ENCODE measurements at places on chromosomes 4 and X. TPM values are rescaled to one million over a fixed set of nuclear protein-coding genes. Genes with fewer than 3 reads are reported as not detected.

The BTK gene
- total RNA-seq: 0.07 TPM

The GCNA gene
- 1.1 TPM for total RNA-seq

The RTL3 gene
- total RNA-seq: not detected

The NDUFB11 gene
- total RNA-seq: 106 TPM

The DKK2 gene
- not detected for total RNA-seq

The AADAT gene
- total RNA-seq: 22.4 TPM

The MAGIX gene
- total RNA-seq: 1.00 TPM

The TIGD4 gene
- 1.8 TPM for total RNA-seq

The TMEM184C gene
- total RNA-seq: 34.3 TPM

The MND1 gene
- 32.1 TPM for total RNA-seq

The VCX3B gene
- not detected for total RNA-seq

The SPANXC gene
- not detected for total RNA-seq

DNA sequence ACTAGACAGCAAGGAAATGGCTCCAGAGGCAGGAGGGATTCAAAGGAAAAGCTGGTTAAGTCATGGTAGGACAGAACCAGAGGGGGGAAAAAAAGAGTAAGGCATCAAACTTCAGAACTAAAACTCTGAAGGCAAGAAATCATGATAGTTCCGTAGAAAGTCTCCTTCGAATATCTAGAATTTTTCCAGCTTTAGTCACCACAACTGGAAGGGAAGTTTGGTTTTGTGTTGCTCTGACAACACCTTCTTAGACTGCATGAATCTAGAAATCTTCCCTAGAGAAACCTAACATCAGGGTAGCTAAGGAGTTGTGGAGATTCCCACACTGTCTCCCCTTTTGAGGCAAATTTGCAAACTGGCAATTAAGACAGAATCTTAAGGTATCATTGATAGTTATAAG lies 33.7 kb downstream of the AMMECR1 start:
- no peak for DNase-seq

DNA sequence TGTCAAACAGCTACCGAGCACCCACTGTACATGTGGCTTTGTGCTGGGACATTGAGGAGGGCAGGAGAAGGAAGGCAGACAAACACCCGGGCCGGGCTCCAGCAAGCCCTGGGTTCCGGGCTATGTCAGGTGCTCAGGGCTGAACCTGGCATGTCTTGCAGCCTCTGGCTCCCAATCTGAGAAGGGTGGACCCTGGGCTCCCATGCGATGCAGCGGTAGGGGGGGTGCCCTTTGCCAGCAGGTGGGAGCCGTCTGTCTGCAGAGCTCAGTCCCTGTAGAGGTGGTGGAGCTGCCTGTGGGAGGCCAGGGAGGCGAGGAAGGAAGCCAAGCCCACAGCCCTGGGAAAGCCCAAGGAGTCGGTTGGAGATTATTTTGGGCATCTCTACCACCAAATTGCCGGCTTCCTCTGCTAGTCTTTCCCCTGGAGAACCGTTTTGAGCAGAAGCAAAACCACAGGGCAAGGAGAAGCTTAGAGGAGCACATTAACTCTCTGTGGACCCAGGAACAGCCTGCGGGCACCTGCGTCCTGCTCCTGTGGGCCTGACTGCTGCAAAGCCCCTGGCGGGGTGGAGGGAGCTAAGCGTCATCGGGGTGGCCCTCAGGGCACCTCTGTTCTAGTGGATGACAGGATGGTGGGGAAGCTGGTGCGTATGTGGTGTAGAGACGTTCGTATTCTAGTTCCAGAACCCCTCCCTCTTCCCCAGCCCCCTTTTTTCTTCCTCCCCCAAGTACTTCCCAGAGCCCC lies 10.3 kb downstream of the CPZ start:
- DNase-seq: no peak

DNA sequence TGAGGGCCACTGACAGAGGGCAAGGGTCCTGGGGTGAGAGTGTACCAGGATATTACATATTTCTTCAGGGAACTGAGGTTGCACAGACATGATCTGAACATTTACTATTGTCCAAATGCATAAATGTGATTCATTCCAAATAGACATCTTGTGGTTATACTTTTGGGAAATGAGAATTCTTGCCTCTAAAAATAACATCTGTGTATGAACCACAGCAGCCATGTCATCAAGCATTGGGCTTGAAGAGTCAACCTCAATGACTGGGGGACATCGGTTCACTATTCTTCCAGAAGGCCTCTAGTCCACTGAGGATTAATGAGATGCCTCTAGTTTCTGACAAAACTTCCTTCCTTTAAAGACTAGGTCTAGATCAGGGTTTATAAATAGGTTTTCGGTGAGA lies 193.1 kb upstream of the GPC4 start:
- no peak for DNase-seq

GRCh38 chrX:17627026-17627425 lies 110.3 kb upstream of the SCML1 start:
- DNase-seq: no peak

DNA sequence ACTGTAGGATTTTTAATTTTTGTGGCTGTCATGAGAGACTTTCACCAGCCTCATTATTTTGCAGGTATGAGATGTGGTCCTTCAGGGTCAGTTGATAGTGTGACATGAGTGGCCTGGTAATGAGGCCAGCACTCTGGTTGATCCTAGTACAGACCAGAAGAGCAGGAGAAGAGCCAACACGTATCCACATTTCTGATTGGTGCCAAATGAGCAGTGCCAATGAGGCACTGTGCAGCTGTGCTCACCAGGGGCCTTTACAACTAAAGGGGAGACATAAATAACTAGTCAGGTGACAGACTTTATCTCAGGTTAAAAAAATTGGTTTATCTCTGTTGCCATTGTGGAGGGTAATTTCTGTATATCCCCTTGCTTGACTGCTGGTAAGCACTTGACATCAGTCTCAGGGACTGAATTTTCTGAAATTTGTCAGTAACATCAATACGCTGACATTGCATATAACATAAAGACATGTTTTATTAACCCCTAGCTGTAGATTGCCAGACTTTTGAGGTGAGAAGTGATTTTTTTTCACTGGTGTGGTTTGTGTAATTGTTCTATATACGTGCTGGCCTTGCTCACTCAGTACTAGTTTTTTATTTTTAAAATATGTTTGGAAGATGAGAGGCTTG lies 101.2 kb downstream of the AFF1 start:
- DNase-seq: no peak

DNA sequence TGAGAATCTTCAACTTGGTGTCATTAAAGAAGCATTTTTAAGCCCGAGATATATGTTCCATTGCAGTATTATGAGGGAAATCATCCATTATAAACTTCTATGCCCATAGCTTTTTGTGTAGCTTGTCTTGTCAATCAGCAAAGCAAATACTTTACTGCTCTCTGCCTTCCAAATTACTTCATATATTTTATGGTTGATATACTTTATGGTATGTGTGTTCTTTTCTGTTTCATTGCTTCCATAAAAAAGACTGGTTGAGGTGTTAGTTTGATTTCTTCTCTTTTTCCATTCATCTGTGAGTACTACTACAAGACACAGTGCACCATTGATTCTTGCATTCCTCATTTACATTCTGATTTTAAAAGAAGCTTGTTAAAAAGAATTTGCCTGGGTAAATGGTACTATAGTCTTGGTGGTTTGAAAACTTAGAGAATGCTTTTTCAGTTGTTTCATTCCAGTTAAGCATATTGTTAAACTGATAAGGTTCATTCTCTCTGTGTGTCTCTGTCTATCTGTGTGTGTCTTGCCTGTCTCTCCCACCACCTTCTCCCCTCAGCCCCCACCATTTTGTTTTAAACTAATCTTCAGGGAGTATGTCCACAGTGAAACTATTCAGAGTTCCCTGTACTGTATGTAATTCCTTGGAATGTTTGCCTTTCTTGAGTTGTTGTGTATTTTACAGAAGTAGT lies 27.1 kb downstream of the STAG2 start:
- no peak for DNase-seq

- DNase-seq: no peak
Measured at GRCh38 chr4:16461362-16461761, 235.1 kb upstream of the TAPT1 start.

DNA sequence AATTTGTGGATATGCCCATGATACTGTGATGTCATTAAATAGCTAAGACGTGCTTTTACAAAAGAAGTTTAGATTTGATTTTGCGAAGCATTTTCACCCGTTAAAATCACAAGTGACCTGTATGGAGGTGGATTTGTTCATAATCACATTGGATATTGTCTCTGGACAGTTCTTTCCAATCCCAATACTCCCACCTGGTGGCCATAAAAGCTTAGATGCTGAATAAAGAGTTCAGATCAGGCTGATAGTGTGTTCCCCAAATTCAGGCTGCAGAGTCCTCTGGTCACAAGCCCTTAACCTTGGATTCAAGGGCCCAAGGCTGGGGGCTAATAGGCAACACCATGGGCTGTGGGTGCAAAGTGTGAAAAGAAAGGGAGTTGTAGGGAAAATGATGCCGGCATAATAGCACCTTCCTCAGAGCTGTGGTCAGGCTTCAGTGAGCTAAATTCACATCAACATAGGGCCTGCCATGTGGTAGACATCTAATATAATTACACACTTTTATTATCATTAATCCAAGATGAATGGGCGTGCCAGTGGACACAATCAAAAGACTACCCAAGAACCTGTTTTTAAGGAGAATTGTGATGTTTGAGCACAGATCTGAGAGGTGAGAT lies 28.1 kb downstream of the SMIM43 start:
- peak; percentile 44 for DNase-seq

GRCh38 chr4:118834070-118834469 lies 1.9 kb downstream of the SEC24D start:
- no peak for DNase-seq

DNA sequence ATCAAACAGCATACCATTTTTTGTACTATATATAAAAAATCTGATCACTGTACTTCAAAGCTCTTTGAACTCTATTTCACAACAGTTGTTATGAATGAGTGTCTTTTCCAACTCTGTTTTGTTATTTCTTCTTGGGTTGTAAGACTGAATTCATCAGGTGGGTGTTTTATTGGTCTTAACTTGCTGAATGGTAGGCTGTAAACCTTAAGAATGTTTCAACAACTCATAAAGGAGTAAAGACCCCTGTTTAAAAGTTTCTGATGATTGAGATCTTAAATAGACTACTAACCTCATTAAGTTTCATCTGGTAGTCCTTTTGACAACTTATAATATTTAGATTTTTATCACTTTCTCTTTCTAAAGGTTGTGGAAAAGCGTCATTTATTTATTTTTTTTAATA lies 18.4 kb upstream of the STAG2 start:
- DNase-seq: no peak

DNA sequence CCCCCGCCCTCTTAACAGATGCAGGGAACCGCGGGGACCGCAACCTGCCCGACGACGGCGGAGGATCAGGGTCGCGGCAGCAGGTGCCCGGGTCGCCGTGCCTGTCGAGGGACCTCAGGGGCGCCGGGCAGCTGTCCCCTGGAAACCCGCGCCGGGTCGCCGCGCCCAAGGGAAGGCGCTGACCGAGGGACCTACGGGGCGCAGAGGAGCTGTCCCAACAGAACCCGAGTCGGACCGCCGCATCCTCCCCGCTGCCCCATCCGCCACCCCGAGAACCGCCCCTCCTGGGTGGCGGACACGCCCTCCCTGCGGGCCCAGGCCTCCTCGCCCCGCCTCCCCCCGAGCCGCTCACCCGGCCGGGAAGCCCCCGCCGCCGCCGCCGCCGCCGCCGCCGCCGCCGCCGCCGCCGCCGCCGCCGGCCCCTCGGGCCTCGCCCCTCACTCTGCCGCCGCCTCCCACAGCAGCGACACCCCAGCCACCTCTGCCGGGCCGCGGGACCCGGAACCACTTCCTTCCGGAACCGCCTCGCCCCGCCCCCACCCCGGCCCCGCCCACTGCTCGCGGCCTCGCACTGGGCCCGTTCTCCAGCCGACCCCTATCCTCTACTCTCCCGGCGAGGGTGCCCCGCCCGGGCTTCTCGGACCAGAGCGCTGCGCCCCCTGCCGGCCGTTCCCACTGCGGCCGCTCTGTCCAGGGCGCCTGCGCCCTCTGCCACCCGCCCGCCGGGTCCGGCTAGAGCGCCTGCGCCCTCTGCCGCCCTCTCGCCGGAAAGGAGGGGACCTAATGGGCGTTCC lies at the start of gene BCLAF3:
Gene BCLAF3, minus strand, starts transcription at position 506 of the 794 bp plus-strand sequence. CDS start 20,797 bp downstream, outside the sequence.
- DNase-seq: peak; percentile 95

- peak; percentile 19 for DNase-seq
Measured at GRCh38 chr4:11535333-11535732, 106.6 kb upstream of the HS3ST1 start.

- no peak for DNase-seq
Measured at GRCh38 chrX:80799584-80799983, 10.1 kb downstream of the BRWD3 start.

GRCh38 chr4:113738251-113738650 lies 23.3 kb downstream of the CAMK2D start:
- DNase-seq: no peak

DNA sequence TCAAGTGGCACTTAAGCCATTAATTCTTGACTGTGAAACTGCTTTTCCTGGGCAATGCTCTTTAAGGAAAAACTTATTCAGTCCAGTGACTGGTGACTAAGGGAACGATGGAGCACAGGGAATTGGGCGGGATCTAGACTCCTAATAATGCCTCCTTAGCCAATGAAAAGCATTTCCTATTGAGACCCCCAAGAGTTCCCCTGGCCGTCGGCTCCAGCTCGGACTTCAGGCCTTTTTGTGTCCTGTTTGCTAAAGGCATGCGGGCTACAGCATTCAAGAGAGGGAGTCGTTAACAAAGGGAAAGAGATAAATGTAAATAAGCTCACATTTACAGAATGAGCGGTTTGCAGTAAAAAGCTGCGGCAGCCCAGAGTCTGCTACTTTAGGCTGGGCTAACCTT lies at the start of gene LPAR4:
Gene LPAR4, plus strand, starts transcription at position 232 of the 400 bp plus-strand sequence. CDS start 7,150 bp downstream, outside the sequence.
- peak; percentile 4 for DNase-seq

GRCh38 chr4:110610940-110611831 lies 11.7 kb downstream of the PITX2 start:
- peak; percentile 76 for DNase-seq
